Stimulated activated CD8-positive, alpha-beta memory T cell treated with anti-CD3 and anti-CD28 coated beads, Interleukin-4, amount 100 ng/mL, for 4 hours (primary cell): ENCODE measurements at places on chromosomes 3 and 15.

DNA sequence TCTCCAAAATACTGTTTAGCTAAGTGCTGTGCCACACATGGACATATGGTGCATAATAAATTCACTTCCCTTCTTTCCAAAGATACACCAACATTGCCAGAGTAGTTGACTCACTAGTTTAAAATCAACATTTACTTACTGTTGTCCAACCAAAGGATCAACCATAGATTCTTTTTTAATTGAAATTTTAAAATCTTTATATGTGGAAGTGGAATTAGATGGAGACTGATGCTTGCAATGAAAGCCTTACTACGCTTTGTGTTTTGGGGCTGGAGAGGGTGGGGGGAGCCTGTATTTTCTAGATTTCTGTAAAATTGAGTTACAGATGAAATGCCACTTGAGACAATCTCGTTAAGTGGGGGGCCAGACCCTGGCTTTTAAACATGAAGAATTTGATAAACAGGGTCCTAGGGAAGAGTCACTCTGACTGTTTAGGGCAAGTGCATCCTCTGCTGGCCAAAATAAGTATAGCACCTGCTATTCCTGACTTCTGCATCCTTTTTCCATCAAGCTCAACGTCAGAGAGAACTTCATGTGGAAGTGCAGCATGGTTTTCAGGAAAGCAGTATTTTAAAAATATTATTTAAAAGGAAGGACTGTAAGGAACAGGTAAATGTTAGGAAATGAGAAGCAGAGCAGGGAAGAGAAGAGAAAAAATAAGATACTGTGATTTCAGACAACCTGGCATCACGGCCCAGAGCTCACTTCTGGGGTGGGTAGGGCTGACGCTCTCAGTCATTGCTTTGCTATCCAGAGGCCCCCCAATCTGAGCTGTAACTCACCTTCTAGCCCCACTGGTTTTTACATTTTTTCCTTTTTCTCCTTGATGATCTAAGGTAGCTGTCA, 76.7 kb downstream of the BOC start:
- no peak for DNase-seq

- DNase-seq: no peak
These were observed 30.9 kb downstream of the ARNT2 start for GRCh38 chr15:80434926-80435720.

DNA sequence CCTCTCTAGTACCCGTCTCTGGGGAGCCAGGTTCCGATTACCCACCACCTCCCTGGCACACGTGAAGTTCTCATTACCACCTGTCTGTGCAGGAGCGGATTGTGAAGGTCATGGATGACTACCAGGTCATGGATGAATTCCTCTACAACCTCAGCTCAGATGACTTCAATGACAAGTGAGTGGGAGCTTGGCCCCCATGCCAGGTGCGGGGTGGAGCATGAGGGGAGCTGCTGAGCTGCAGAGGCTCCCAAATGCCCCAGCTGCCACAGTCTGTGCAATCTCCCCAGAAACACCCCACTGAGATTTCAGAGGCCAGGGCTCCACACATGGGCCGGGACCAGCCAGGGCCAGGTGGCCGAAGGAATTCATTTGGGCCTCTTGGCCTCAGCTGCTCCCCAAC, 34.3 kb downstream of the DNAH1 start:
- no peak for DNase-seq

GRCh38 chr3:16487511-16488175, 25.9 kb downstream of the RFTN1 start:
- no peak for DNase-seq

- DNase-seq: no peak
These were observed 1.5 kb upstream of the RPLP1 start for GRCh38 chr15:69450968-69451695.

- no peak for DNase-seq
These were observed 16.5 kb downstream of the SEMA3G start for GRCh38 chr3:52428151-52429005.

GRCh38 chr15:93109336-93110102, 20.5 kb upstream of the RGMA start:
- DNase-seq: no peak

GRCh38 chr15:44720460-44721176, 9.3 kb downstream of the B2M start:
- no peak for DNase-seq

DNA sequence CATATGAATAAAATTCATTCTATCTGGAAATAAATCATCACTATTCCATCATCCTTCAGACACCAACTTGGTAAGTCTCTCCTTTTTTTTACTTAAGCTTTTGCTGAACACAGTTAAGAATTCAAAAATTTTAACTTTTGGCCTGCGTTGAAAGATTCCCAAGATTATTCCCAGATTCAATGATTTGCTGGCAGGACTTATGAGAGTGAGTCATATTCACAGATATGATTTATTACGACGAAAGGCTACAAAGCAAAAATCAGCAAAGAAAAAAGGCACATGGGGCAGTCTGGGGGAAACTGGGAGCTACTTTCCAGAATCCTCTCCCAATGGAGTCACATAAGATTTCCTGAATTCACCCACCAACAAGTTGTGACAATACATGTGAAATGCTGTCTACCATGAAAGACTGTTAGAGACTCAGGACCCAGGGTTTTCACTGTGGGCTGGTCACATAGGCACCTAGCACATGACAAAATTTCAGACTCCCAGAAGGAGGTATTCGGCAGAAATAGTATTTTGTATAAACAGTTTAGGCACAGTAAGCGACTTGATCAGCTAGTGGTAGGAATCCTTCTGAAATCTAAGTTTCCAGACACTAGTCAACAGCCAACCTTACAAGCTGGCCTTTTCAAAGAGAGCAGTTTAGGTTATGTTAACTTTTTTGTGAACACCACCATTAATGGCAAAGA, 82.1 kb downstream of the DLG1 start:
- no peak for DNase-seq

DNA sequence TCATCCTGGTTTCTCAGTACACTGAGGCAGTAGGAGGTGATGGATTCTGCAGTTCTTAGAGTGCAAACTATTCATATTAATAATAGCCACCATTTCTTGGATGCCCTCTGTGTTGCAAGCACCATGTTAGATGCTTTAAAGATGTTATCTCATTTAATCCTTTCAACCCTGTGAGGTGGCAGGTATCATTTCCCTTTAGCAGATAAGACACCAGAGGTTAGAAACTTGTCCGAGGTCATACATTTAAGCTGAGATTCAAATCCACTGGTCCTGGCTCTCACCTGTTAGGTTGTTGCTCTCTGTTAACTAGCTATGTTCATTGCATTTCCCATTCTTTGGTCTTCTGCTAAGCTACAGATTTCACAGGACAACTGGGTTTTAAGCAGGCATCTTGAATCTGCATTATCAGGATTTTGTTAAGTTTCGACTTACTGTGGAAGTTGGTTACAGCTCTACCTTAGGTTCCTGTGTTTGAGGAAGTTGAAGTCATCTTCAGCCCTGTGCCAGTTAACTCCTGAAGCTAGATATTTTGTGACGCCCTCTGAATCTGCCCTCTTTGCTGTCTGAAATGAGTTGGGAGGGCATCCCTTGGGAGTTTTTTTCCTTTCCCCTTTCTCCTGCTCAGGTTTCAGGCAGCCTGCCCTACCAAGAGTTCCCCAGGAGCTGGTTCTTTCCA, 6.4 kb downstream of the PDE8A start:
- DNase-seq: no peak

GRCh38 chr15:92808598-92809063, 91.5 kb upstream of the CHD2 start:
- no peak for DNase-seq

DNA sequence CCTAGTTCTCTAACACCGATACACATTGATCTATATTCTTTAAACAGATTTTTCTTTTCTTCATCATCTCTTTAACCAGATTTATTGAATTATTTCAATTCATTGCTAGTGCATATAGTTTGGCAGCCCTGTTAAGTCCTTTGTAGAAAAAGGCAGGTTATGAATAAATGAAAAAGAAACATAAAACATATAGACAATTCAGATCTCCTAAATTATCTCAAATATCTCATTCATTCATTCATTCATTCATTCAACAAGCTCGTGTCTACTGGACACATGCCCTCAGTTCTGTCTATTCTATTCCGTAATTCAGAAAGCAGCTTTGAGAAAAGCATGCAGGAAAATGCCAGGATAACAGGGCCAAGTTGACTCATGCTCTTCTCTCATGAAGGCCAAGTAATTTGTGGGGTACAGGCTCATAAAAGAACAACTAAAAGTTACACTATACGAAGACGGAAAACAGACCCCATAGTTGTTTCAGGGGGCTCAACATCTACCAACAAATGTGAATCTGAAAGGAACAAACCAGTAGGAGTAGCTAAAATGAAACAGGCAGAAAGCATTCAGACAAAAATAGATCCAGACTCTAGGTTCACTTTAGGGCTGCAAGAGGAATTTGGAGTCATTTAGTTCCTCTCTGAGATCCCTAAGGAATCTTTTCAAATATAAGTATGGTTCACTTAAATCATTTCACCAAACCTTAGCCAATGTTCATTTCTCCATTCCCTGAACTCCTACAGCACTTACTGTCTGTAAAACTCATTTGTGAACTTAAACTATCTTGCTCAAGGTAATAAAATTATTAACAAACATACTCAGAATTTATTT, 7.5 kb downstream of the ZNF148 start:
- DNase-seq: no peak

DNA sequence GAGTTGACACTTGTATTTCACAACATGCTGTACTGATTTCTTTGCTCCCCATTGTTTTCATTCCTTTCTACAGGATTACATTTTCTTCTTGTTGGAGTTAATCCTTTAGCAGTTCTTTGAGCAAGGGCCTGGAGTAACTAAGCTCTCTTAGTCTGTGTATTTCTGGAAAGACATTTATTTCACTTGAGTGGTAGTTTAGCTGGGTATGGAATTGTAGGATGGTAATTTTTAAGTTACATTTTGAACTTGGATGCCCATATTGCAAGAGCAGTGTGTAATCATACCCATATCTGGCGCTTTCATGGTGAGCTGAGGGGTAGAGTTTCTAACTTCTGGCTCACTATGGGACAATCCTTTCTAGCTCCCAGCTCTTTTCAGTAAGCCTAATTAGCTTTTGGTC, 74.6 kb downstream of the SLC6A11 start:
- DNase-seq: no peak

DNA sequence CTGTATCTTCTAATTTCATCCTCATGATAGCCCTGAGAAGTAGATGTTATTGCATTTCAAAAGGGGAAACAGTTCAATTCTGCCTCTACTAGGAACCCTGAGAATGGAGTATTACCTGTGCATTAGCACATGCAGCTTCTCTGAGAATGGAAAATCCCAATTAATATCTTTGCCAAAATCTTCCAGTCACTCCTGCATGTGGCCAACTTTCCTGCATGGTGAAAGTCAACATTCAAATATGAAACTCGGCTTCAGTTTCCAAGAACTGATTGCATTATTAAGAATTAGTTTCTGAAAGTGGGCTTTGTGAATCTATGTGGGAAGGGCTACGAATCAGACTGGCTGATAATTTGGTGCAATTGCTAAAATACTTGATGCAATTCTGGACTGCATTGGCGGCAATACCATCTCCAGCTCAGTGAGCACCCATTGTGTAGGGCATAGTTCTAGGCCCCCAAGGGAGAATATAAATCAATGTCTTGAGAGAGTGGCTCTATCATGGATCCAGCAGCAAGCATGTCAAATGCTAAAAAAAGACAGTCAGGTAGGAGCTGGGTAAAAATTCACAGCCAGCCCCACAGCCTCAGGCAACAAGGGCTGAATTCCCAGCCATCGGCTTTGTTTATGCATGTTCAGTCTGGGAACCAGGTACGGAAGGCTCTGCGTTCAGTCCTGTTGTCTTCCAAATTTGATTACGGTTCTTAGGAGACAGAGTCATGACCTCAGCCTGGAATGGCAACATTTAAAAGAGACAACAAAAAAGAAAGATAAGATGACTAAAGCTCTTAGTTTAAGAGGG, 18.8 kb upstream of the BCL6 start:
- no peak for DNase-seq

DNA sequence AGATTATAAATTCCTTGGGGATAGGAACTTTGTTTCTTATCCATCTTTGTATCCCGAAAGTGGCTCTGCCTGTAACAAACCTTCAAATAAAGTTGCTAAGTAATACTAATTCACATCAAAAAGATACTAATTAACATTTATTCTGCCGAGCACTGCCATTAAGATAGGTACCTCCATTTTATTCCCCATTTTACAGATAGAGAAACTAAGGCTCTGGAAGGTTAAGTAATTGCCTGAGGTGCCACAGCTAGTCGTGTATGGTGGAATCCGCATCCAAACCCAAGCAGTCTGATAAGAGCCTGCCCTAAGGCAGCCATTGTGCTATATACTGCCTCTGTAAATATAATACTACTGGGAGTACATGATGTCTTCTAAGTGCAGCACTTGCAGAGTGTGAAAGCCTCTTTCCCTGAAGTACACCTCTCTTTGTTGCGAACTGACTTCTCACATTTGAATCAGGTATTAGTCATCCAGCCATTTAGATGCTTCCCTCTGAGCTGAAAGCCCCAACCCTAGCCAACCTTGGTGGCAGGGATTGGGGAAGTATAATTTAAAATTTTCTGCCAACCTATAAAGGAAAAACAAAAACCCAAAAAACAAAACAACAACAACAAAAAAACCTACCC, 78.5 kb upstream of the CHD2 start:
- DNase-seq: no peak

DNA sequence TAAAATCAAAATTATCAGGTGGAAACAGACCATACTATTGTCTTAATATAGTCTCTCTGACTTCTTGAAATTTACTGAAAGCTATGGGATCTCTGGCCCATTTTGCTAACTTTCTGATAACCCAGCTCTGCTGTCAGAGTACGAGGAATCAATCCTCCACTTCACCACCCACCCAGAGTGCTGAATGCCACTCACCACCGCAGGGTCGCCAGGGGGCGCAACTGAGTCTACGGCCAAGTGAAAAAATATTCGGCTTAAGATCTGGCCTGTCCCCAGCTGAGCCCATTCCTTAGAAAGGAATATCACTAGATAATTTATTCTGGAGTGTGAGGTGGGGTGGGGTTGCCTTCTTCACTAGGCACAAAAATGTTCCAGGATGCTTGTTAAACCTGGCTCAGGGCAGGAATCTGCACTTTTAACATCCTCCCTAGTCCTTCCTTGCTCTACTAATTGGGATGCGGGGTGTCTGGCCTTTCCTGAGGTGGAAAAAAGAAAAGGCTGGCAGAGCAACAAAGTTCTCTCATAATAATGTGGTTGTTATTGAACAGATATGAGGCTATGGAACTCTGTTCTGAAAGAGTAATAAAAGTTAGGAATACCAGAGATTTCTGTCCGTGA, 520.6 kb downstream of the MFSD1 start:
- no peak for DNase-seq

- DNase-seq: no peak
These were observed 32.2 kb upstream of the GREM1 start for GRCh38 chr15:32685576-32685975.

GRCh38 chr3:135503760-135504686, 461.5 kb upstream of the PPP2R3A start:
- DNase-seq: no peak

GRCh38 chr15:72907733-72908132, 124.2 kb upstream of the ADPGK start:
- no peak for DNase-seq

DNA sequence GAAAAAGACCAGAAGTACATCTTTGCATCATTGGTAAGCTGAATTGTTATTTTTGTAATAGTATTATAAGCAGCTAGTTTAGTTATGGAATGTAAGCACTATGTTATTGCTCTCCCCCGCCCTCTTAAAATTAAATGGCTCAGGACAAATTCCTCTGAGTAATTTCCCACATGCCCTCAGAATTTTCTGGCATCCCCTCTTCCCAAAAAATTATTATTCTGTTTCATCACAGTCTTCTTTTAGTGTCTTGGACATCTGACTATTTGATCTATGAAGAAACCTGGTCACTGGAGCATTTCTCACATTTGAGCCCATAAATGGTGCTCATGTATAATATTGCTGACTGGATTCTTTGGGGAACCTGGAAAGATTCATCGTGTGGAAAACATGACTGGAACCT, 68.3 kb downstream of the KLHL25 start:
- no peak for DNase-seq
